Caco-2 (cell line): ENCODE measurements at places on chromosomes 13 and 19. TPM values are rescaled to one million over a fixed set of nuclear protein-coding genes. Genes with fewer than 3 reads are reported as not detected.

- no peaks in the 10 kb centered on the region for H3K27me3 ChIP-seq
- peak within 1 kb of the TSS; percentile 65 for H3K27ac ChIP-seq
- peak; percentile 81 for DNase-seq
- H3K36me3 ChIP-seq: peaks cover 6% of the 10 kb centered on the region
- H3K4me3 ChIP-seq: no peak within 1 kb of the TSS; the same call in 1 of the 2 replicates
Observed at GRCh38 chr19:39833464-39834286, at the start of gene DYRK1B. DYRK1B (minus strand) TSS chr19:39834162; CDS start chr19:39831867, 2,295 bp downstream.

The BRCA2 gene
- total RNA-seq: 29.8 and 32.5 TPM in 2 replicates

The LGALS7B gene
- total RNA-seq: not detected in 2 replicates

The CEACAM20 gene
- 0.16 TPM in 1 of 2 replicates, not detected in the other for total RNA-seq

The PROZ gene
- not detected in 2 replicates for total RNA-seq
